Activated CD4-positive, CD25-positive, alpha-beta regulatory T cell treated with anti-CD3 and anti-CD28 coated beads, Interleukin-2, amount 50 U/mL, for 24 hours (primary cell): ENCODE measurements at places on chromosomes 6 and 20.

DNA sequence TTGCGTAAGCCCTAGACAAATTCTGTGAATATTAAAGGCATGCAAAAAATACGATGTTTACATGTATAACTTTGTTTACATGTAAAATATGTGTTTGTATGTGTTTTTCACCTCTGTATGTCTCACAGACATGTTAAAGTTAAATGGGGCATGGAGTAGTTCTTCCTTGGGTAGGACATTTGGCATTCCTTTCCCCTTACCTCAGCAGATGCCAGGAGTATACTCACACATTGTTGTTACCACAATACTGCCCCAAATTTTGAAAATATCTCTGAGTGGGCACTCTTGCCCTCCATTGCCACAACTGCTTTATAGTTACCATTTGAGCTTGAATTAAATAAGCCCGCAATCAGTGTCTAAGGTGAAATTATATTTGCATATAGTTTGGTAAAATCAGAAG is 147.5 kb downstream of the MYO6 start:
- ATAC-seq: no peak

GRCh38 chr6:31573239-31574105 is 1.4 kb downstream of the LTA start:
- no peak for ATAC-seq

- no peak for ATAC-seq
Measured at GRCh38 chr20:23290761-23291574, 59.6 kb upstream of the NXT1 start.

DNA sequence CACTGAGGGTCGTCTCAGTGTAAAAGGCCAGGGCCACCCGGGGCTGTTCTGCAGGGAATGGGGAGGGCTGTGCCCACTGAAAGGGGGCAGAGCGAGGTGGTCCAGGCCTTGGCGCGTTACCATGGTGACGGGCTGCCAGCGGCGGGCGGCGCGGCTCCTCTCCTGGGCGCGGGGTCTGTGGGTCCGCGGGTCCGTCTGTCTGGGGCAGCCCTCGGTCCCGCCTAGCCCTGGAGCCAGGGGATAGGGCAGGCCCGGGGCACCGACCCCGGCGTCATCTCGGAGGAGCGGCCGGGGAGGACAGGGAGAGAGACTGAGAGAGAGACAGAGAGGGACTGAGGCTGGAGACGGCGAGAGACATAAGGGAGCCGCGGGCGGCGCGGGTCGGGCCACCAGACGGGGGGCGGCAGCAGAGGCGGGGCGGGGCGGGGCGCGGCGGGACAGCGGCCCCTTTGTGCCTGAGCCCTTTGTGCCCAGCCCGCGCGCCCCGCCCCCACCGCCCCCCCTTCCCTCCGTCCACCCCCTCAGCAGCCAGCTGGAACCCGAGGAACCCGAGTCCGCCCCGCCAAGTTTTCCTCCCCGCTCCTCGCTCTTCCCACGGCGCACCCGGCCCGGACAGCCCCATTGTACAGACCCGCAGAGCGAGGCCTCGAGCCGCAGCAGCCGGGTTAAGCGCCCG is at the start of gene KIAA1755:
TSS of gene KIAA1755 (minus strand) at position 358 of the 676 bp plus-strand sequence. CDS start at position 123, 235 bp downstream.
- no peak for ATAC-seq

DNA sequence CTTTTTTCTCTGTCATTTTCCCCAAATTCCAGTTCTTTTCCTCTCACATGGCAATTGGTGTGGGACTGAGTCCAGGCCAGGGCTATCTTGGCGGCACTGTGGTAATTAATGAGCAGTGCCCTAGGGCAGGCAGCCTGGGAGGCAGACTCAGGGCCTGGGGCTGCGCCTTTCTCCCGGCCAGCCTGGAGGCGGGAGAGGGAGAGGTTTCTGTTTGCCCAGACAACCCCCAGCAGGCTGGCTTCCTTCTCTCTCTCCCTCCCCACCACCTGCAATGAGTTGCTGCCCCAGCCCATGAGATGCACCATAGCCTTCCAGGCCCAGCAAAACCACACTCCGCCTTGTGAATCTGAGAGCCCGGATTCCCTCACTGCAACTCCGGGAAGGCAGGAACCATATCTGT is 15.1 kb upstream of the CCDC167 start:
- no peak for ATAC-seq

GRCh38 chr6:160248538-160248937 is 10.1 kb downstream of the SLC22A2 start:
- no peak for ATAC-seq

GRCh38 chr6:167660944-167661551 is 165.7 kb upstream of the AFDN start:
- ATAC-seq: no peak

DNA sequence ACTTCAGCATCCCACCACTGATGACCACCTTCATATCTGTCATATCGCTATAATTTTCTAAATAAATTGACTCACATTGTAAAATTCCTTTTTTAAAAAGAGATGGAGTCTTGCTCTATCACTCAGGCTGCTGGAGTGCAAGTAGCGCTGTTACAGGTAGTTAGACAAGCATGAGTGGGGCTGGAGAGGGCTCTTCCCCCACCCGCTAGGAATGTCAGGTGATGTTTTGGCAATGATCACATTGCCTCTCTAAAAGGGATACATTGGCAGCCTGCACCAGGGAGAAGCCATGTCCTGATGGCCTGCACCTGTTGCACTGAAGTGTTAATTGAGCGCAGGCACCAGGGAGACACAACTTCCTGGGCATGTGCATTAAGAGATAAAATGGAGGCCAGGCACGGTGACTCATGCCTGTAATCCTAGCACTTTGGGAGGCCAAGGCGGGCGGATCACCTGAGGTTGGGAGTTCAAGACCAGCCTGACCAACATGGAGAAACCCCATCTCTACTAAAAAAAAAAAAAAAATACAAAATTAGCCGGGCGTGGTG is 16.9 kb upstream of the SLC22A16 start:
- ATAC-seq: no peak

DNA sequence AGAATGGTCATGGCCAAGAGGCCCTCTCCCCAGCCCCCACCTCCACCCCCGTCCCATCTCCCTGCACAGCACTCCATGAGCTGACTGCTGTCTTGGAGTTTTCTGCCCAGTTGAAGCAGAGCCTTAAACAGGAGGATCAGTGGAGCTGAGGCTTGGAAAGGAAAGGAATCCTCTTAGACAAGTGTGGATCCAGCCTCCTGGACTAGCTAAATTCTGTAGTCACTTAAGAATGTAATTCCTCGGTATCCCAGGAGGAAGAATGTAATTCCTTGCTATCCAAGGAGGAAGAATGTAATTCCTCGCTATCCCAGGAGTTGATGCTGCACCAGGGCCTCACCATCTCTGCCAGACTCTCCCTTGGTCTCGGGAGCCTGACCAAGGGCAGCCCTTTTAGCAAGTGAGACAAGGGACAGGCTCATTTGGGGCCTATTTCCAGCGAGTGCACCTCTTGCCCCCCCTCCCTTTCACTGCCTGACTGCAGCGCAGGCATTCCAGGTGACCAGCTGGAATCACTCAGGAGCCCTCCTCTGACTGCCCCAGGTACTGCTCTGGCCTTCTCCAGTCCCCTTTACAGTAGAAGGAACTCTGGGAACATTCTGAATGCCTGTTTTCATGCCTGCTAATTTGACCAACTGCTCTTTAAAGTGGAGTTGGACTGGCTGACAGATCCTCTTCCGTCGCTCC is 76.2 kb downstream of the TCP11 start:
- no peak for ATAC-seq

- no peak for ATAC-seq
Measured at GRCh38 chr6:161064915-161065314, 73.3 kb downstream of the MAP3K4 start.

GRCh38 chr6:46985943-46986342 is 56.2 kb downstream of the ADGRF1 start:
- ATAC-seq: no peak

GRCh38 chr6:134510920-134511319 is 193.0 kb upstream of the SGK1 start:
- ATAC-seq: no peak

GRCh38 chr20:37920270-37920669 is 17.3 kb downstream of the VSTM2L start:
- no peak for ATAC-seq

DNA sequence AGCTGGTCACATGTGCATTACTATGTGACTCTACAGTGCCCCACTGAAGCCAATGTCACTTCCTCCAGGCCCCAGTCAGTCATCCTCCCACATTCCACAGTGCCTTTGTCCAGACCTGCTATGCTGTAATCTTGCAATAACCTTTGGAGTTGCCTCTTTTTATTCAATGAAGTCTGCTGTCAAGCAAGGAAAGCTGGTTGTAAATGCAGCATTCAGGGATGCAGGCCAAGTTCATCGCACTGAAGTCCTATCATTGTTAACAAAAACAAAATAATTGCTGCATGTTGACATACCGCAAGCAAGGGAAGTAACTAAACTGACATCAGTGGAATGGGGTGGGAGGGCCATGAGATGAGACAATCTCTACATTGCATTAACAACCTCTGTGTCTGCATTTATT is 131.2 kb upstream of the CDYL start:
- ATAC-seq: no peak

DNA sequence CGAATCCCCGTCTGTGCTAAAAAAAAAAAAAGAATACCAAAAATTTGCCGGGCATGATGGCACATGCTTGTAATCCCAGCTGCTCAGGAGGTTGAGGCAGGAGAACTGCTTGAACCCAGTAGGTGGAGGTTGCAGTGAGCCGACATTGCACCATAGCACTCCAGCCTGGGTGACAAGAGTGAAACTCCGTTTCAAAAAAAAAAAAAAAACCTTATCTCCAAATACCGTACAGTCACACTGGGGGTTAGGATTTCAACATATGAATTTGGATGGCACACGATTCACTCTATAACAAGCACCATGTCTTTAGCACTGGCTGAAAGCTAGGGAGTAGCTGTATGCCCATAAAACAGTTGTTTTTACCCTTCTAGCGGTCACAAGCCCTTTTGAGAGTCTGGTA is 3.8 kb downstream of the SMIM13 start:
- no peak for ATAC-seq

GRCh38 chr6:108835218-108835850 is 12.9 kb upstream of the ARMC2 start:
- ATAC-seq: peak; percentile 95

DNA sequence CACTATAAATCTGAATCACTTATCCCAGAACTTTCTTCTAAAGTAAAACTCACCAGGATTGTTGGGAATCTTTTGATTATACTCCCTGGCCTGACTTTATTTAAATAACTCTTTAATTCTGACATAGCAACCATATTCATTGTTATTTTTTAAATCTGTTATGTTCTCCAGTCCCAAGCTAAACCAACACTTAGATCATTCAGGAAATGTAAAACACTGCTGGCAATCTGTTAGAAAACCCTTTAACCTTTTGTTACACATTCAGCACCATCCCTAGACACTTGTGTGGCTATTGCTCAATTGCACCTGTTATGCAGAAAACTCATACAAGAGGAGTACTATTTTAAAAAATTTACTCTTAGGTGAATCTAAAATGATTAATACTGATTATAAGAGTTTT is 101.8 kb upstream of the NHSL1 start:
- no peak for ATAC-seq

DNA sequence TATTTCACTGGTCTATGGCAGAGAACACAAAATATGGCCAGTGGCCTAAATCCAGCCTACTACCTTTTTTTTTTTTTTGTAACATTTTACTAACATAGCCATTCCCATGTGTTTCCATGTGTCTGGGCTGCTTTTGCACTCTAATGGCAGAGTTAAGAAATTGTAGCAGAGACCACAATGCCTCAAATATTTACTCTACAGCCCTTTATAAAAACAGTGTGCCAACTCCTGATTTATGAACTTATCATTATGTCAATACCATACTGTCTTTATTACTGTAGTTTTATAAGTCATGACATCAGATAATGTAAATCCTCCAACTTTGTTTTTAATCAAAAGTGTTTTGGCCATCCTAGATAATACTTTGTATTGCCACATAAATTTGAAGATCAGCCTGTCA is 27.4 kb upstream of the CAP2 start:
- no peak for ATAC-seq

- no peak for ATAC-seq
Measured at GRCh38 chr20:39851459-39851858, 837.6 kb downstream of the MAFB start.

- no peak for ATAC-seq
Measured at GRCh38 chr6:13006578-13007300, 290.2 kb downstream of the PHACTR1 start.

- ATAC-seq: no peak
Measured at GRCh38 chr6:15573384-15573783, 89.4 kb downstream of the DTNBP1 start.

DNA sequence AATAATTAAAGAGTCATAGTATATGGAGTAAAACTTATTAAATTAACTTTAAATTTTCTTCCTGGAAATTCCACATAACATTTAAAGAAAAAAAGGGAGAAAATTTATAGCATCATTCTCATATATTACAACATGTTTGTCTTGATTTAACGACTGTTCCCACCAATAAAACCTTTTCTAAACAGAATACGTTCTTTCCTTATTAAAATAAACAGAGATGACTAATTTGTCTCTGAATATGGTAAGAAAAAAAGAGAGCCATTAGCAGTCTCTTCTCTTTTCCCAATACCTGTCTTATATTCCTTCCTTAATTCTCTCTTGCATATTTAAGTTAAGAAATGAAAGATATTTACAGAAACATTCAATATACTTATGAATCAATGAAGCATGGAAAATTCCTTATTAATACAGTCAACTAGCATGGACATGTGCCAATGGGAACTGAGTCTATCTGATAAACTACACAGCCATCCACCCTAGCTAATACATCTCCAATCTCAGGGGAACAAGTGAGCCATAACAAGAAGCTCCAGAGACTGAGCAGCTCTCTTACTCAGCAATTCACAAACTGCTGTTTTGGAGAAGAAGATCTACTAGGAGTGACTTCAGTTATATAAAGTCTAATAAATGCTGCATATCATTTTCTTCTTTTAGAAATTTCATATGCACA is 347.1 kb upstream of the MANEA start:
- no peak for ATAC-seq

- no peak for ATAC-seq
Measured at GRCh38 chr6:3403238-3404173, 53.3 kb downstream of the SLC22A23 start.

- ATAC-seq: no peak
Measured at GRCh38 chr20:54092021-54092420, 21.6 kb upstream of the BCAS1 start.

DNA sequence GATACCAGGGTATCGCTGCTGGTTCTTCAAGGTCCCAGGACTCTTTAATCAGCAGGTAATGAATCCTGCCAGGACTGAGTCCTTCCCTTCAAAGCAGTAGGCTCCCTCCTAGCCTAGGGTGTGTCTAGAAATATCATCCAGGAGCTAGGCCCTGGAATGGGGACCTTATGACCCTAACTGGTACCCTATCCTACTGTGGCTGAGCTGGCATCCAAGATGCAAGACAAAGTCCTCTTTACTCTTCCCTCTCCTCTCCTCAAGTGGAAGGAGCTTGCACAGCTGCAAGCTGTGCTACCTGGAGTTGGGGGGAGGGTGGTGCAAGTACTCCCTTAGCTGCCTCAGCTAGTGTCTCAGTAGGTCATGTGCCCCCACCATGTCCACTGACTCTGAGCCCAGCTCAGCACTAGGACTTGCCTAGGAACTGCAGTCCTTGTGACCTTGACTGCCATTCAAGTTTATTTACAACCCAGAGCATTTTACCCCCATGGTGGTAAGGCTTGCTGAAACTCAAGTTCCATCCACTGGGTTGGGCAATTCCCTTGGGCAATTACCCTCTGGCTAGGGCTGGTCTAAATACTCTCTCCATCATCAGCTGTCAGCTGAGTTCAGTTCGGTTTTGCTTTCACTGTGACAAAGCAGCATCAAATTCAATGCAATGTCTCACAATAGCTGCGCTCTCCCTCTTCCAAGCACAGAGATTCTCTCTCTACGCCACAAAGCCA is 48.4 kb upstream of the TOP1 start:
- peak; percentile 49 for ATAC-seq

GRCh38 chr6:4370066-4370465 is 234.7 kb upstream of the ECI2 start:
- no peak for ATAC-seq

GRCh38 chr6:155212616-155213380 is 51.0 kb upstream of the CLDN20 start:
- no peak for ATAC-seq
